Mammary epithelial cell (primary cell): ENCODE measurements at places on chromosomes 7 and 10. TPM values are rescaled to one million over a fixed set of nuclear protein-coding genes. Genes with fewer than 3 reads are reported as not detected.
A peak's percentile ranks its signal among the peaks of the same experiment; 100 is the strongest.

GRCh38 chr10:652233-652632 is 37.2 kb downstream of the DIP2C start:
- DNase-seq, result no peak

DNA sequence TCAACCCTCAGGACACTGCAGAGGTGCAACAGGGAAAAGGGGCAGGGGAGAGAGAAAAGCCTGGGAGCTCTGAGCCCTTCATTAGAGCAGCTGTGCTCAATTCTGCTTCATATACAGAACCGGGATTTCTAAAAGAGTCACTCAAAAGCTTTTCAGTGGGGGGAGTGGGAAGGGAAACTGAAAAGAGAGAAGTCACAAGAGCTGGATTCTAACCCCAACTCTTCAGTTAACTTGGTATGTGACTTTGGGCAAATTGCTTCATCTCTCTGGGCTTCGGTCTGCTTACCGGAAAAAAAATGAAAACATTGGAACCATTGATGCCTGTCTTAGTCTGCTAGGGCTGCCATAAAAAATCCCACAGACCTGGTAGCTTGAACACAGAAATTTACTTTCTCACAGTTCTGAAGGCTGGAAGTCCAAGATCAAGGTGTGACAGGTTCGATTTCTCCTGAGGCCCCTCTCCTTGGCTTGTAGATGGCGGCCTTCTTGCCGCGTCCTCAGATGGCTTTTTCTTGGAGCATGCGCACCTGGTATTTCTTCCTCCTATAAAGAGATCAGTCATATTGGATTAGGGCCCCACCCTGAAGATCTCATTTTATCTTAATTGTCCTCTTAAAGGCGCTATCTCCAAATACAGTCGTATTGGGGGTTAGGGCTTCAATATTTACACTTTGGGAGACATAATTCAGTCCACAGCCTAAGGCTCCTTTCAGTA is 118.3 kb upstream of the KMT2E start:
- DNase-seq, result no peak

Gene NCAPG2
- 25.1 and 42.0 TPM in 2 replicates for total RNA-seq

Gene PDE6C
- total RNA-seq, result not detected

DNA sequence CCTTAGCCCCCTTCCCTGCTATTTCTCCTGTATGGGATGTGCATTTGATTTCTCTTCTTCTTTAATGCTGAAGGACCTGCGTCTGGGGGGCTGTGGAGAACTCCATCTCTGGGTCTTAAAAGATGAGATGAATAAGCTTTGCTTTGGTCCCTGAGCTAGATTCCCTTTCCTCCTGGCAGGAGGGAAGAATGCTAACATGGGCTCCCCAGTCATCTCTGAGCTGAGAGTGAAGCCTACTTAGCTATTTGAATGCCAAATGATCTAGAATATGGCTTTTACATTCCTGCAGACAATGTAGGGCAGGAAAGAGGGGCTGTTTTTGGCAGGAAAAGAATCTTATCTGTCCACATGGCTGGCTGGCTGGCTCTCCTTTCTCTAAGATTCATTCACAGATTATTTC is 62.6 kb upstream of the EFCAB10 start:
- no peak for DNase-seq

GRCh38 chr10:14124941-14125340 is 205.8 kb downstream of the FRMD4A start:
- no peak for DNase-seq

- DNase-seq, result no peak
Observed at GRCh38 chr10:804787-805619, 115.5 kb upstream of the DIP2C start.

DNA sequence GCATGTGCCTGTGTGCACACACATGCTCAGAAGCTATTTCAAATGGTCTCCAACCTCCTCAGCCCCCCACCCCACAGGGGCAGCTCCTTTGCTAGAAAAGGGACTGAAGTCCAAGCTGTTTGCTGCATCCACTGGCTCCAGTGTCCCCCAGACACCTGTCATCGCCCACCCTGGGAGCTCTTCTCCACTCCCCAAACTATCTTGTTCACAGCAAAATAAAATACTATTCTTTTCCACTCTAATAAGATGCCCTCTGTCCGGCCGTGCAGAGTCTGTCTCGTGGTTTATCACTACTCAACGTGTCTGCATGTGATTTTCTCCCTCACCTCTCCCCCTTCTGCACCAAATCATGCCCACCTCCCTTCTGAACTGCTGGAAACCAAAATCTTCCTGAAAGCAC is 25.6 kb downstream of the HIPK2 start:
- DNase-seq, result no peak

Gene FAM24B
- total RNA-seq, result 3.8 TPM

GRCh38 chr10:17783751-17784150 is 25.4 kb upstream of the MRC1 start:
- no peak for DNase-seq

Gene SERPINE1
- total RNA-seq, result 237 and 467 TPM in 2 replicates

Gene AS3MT
- 4.2 TPM for total RNA-seq

Gene TEX47
- not detected for total RNA-seq

- no peak for DNase-seq
Observed at GRCh38 chr7:142803901-142804300, 33.1 kb downstream of the PRSS2 start.

GRCh38 chr7:73870041-73870492 is 9.1 kb downstream of the TMEM270 start:
- no peak for DNase-seq

DNA sequence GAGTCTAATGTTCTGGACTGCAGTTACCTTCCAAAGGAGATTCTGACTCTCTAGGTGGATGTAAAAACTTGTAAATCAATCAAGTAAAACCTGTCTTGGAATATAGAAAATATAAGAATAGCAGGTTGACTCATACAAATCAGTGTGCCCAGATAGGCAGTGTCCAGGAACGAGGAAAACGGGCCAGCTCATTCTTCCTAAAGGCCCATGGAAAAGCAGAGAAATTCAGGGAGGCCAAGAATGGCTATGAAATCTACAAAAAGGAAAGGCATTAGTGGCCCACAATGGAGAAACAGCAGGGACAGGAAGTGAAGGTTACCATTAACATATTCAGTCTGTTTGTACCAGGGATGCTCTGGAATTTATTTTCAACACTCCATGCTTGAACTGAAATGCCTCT is 14.9 kb downstream of the GLI3 start:
- DNase-seq, result peak; percentile 17

DNA sequence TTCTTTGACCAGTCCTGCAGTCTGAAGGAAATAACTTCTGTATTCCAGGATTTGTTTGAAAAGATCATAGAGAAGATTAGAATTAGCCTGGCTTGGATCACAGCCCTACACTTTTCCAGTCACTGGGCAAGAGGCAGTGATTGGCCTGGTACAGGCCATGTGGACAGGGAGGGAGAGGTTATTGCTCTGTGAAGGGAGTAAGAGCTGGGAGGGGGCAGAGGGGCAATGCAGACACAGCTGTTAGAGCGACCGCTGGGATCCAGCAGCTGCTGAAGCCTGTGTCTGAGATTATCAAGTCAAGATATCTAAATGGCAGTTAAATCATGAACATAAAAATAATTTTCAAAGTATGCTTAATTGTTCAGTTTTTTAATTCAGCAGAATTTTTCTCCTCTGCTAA is 257.3 kb downstream of the SDK1 start:
- DNase-seq, result no peak

DNA sequence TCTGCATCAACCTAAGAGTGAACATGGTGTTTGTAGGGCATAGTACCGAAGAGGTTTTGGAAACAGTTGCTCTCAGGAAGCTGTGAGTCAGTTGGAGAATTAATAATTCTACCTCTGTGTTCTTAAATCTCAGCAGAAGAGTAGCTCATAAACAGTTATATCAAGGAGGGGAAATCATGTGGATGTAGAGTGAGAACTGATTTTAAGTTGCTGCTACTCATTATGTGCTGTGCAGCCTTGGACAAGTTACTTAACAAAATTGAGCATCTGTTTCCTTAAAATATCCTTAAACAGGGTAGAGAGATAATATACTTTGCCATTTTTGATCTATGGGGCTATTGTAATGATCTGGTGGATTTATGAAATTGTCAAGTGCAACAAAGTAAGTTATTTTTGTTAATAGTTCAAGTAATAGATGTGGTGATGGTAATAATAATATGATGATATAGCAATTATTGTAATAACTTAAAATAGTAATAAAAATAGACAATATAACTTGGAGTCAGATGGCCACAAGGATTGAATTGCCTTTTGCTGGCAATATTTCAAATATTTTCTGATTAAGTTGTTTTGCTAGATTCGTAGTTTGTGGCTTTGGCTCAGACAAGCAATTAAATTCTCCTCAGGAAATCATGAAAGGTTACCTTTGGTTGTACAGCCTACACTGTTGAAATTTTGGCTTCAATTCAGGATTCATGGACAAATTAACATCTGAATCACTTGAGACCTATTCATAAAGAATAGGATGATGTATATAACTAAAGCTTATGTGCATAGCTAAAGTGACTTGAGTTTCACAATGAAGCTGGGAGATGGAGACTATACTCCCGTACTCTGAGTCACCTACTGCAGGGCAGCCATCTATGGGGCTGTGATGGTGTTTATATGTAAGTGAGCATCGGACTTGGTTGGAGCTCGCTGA is 228.5 kb downstream of the CDK14 start:
- peak; percentile 94 for DNase-seq

DNA sequence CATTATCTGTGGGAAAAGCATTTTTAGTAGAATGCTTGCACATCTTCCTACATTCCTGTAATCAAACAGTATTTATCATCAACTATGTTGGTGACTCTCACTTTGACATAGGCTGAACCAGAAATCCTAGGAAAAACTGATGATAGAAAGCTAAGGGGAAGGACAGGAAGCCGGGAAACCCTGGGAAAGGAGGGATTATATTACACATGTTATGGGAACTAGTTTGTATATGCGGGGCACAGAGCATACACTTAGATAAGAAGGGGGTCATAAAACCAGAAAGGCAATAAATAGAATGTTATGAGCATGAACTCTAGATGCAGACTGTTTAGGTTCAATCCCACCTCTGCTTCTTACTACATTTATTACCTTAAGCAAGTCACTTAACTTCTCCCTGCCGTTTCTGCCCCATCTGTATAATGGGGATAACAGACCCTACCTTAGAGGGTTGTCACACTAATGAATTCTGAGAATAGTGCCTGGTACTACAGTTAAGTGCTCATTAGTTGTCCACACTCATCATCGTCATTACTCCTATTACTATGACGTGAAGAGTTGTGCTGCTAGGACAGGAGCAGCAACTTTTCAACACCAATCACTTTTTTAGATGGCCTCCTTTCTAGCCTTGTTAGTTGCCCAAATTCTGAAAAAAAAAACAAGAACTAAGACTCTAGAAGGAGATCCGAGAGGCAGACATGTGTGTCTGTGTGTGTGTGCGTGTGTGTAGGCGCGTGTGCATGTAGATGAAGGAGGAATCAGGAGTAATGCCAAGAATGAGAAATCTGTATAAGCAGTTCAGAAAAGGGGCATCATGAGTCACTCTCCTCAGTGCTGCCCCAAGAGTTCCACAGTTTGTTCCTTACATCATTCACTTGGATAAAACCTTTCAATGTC is 52.2 kb downstream of the KMT2C start:
- DNase-seq, result peak; percentile 52

- DNase-seq, result no peak
Observed at GRCh38 chr10:3473271-3473670, 300.7 kb upstream of the PITRM1 start.

DNA sequence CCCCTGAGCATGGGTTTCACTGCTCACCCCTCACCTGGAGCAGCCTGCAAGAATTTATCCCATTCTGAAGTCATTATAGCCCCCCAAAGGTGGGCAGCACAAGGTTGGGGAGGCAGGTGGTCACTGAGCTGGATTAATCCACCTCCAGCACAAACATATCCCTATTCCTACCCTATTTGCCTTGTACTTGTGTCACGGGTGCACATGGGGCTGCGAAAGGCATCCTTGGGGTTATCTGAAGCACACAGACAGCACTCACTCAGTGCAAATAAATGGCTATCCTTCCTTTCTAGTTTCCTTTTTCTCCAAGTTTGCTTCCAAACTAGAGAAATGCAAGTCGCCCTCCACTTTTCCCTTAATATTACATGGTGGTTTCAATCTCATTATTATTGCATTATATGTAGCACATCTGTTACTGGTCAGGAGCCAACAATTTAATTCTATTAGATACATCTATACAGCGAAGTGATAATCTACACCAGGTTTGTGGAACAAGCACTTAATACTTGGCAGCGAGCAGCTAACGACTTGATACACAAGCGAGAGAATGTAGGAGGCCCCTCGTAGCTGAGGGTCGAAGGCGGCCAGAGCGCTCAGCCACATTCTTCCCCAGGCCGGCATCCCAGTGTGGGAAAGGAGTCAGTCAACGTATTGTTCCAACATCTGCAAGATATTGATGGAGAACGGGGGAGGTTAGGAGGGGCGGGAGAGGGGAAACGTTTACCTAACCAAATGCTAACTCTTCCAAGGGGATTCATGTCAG is 121.3 kb upstream of the HABP2 start:
- DNase-seq, result no peak

Gene ANLN
- total RNA-seq, result 7.7 TPM

DNA sequence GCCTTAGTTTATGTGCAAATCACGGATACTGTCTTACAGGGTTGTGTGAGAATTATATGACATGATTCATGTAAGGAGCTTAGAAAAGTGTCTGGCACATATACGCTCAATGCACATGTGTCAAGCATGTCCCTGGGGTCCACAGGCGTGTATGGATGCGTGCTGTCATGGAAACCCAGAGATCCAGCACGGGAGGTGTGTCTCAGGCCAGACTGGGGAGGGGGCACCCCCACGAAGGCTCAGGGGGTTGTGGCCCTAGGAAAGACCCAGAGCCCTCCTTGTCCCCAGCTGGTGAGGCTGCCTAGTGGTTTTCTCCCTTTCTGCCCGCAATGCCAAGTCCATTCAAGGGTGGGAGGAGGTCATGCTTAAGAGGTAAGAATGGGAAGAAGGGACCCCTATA is 9.1 kb downstream of the BTBD16 start:
- no peak for DNase-seq

Gene PPP1R17
- total RNA-seq, result not detected

DNA sequence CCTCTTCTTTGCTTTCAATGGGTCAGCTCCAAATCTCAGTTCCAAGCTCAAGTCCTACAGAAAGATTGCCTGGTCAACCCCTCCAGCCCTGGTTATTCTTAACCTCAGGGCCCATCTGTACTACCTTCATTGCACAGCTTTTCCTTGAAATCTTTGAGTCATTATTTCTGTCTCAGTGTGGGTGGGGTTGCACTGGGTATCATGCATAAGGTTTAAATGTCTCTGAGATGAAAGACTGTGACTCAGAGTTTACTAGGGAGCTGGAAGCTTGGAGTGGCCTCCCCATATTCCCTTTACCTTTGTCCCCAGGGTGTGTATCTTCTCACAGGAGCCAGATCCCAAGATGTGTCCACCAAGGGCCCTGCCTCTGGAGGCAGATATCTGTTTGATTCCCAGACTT is 3.3 kb upstream of the OR6V1 start:
- peak; percentile 4 for DNase-seq

Gene SP4
- 2.8 TPM for total RNA-seq

Gene LOXL4
- 26.5 TPM for total RNA-seq

- peak; percentile 16 for DNase-seq
Observed at GRCh38 chr7:133197972-133198544, 54.8 kb upstream of the EXOC4 start.

Gene INHBA
- 58.8 TPM for total RNA-seq

- DNase-seq, result no peak
Observed at GRCh38 chr10:99983280-99983988, 26.3 kb downstream of the DNMBP start.

GRCh38 chr10:88260329-88261051 is 322.6 kb downstream of the RNLS start:
- DNase-seq, result no peak

Gene NAMPT
- 132 and 211 TPM in 2 replicates for total RNA-seq

GRCh38 chr7:103132995-103133688 is 15.8 kb downstream of the NAPEPLD start:
- no peak for DNase-seq

GRCh38 chr10:76916536-76916935 is 721.1 kb downstream of the KCNMA1 start:
- no peak for DNase-seq
